Stimulated activated CD8-positive, alpha-beta memory T cell treated with anti-CD3 and anti-CD28 coated beads, Interleukin-4, amount 100 ng/mL, for 4 hours (primary cell): ENCODE measurements at places on chromosomes 16 and 17.

GRCh38 chr17:66849851-66850580, 15.1 kb downstream of the CACNG5 start:
- DNase-seq, result no peak

DNA sequence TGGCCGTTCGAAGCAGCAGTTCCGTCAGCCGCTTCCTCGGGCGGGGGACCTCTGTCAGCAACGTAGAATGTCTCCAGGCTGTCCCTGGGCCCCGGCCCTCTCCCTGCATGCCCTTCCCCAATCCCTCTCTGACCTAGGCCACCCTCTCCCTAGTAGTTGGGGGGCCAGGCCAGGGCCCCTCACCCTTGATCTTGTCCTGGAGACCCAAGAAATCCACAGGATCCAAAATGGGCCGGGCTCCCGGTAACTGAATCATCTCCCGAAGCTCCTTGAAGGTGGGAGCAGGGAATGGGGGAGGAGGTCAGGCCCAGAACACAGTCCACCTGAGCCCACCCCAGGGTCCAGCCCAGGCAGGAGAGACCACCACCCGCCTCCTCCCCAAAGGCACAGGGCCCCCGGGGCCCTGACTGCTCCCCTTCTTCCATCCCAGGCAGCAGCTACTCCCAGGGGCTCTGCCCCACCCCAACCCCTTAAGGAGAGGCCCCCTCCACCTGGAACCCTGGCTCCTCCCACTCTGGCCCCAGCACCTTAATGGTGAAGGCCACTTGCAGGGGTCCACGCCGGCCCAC, 4.7 kb upstream of the GRIN2C start:
- no peak for DNase-seq

DNA sequence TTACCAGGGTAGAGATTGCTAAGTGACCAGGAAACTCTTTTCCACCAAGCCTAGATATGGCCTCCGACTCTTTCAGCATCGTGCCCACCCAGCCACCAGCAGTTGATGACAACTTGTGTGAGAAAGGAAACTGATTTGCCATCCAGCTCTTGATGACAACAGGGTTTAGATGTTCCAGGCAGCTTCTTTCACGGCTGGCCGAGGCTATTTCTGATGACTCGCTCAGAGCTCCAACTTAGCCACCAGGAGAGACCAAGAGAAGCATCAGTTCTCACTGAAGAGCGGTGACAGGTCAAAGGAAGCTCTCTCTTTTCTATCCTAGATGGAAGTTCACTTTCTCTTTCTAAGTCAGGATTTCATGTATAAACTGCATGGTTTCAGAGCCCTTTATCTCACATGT, 61.2 kb downstream of the MPHOSPH6 start:
- no peak for DNase-seq

GRCh38 chr17:65018610-65019316, 37.8 kb downstream of the GNA13 start:
- DNase-seq, result no peak

DNA sequence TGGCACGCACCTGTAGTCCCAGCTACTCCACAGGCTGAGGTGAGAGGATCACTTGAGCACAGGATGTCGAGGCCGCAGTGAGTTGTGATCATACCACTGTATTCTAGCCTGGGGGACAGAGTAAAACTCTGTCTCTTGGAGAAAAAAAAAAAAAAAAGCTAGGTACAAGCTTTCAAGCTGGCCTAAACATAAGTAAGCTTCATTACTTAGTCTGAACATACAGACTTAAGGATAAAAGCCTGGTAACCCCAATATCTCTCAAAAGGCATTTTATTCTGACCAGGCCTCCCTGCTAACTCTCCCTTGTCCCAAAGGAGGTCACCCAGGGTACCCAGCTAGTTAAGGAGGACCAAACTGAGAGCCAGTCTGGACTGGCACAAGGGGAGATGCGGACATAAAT, 46.2 kb downstream of the TOM1L2 start:
- DNase-seq, result no peak

DNA sequence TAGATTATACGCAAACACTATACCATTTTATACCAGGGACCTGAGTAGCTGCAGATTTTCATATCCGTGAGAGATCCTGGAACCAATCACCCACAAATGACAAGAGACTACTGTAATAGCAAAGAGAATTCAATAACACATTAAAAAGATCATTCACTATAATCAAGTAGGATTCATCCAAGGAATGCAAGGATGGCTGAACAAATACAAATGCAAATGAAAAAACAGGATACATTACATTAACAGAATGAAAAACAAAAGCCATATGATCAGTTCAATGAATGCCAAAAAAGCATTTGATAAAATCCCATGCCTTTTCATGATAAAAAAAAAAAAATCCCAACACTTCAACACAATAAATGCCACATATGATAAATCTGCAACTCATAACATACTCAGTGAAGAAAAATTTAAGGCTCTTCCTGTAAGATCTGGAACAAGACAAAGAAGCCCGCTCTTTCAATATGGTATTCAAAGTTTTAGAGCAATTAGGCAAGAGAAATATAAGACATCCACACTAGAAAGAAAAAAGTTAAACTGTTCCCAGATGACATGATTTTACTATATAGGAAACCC, 29.0 kb downstream of the N4BP1 start:
- no peak for DNase-seq

DNA sequence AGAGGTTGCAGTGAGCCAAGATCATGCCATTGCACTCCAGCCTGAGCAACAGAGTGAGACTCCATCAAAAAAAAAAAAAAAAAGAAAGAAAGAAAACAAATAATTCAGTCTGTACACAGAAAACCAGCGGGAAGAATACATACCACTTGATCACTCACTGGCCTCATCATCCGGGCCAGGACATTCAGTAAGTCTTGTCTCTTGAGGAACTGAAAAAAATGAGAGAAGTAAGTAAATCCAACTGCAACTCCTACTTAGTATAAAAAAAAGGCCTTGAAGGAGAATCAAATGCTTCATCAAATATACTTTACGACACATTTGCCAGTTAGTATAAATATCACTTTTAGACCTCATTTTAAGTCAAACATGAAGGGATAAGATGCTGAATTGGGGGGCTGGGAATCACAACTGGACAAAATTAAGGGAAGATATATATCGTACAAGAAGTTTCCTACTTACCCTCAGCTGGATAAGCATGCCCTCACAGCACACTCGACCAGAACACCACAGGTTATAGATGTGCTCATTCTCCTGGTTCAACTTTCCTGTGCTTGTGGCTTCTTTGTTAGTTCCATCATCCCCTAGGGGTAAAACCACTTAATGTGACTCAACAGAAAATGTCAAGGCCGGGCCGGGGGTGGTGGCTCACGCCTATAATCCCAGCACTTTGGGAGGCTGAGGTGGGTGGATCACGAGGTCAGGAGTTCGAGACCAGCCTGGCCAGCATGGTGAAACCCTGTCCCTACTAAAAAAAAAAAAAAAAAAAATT, 12.4 kb downstream of the CCDC47 start:
- DNase-seq, result no peak

DNA sequence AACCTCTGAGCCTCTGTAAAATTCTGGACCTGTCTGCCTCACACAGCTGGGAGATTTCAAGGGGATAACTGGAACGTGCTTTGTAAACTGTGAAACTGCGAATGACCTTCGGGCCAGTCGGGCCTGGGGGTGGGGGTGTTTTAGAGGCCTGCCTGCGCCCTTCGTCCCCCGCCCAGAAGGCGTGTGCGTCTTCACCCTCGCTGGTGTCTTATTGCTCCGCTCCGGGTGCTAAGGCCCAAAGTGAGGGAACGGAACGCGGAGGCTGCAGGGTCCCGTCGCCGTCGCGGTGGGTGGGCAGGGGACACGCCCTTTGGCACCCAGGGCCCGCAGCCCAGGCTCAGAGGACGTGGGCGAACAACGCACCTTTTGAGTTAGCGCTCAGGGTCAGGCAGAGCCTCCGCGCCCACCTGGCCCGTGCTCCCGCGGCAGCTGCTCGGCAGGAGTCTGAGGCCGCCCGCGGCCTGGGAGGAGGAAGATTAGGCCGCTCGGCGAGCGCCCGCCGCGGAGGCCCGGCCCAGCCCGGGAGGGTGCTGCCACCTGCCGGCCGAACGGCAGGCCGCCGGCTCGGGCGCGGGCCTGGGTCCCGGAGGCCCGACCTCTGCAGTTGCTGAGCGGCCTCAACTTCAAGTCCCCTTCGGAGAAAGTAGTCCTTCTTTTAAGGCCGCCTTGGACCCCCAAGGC, 29.7 kb downstream of the DCAKD start:
- peak; percentile 25 for DNase-seq

DNA sequence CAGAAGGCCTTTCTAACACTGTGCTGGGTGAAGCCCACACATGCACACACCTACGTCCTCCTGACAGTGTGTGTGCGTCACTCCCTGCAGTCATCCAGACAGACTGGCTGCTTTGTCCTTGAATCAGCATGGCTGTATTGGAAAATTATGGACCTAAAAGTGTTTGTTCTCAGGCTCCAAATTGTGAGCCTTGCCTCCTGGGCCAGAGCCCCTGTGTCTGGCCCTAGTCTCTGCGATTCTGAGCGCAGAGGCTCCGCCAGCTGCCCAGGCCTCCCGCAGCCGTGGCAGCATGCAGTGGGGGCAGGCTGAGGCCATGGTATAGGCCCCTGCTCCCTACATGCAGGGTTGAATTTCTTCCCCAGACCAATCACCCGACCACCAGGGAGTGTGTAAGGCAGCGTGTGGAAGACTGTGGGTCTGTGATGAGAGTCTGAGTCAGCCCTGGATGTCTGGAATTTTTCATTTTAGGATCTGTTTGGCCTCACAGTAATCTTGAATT, 166.9 kb downstream of the LGALS9B start:
- no peak for DNase-seq

GRCh38 chr16:13052431-13052830, 151.0 kb downstream of the SHISA9 start:
- DNase-seq, result no peak

- DNase-seq, result no peak
Measured at GRCh38 chr16:58201163-58201562, 3.3 kb upstream of the CSNK2A2 start.

DNA sequence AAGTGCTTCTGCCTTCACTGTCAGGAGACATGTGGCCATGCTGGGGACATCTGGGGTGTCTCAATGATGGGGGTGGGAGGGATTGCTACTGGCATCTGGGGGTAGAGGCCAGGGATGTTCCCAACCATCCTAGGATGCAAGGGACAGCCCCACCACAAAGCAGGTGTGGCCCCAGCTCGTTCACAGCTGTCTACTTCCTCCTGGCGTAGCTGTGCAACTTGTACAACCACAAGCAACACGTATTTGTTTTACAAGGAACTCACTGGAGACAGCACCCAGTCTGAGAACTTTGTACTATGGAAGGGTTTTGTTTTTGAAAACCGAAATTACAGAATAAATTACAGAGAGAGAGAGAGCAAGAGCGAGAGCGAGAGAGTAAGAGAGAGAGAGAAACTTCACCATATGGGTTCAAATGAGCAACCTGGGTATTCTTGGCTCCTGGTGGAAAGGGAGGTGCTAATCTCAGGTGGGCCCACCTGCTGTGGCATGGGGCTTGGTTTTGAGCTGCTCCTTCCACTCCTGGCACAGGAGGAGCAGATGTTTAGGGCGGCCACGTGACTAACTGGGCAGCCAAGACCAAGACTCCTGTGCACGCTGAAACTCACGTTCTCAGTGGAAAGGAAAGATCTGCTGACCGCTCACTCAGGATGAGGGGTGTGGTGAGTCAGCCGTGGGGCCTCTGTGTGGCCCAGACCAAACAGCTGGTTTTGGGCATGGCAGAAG, 17.5 kb upstream of the TNFRSF13B start:
- no peak for DNase-seq

DNA sequence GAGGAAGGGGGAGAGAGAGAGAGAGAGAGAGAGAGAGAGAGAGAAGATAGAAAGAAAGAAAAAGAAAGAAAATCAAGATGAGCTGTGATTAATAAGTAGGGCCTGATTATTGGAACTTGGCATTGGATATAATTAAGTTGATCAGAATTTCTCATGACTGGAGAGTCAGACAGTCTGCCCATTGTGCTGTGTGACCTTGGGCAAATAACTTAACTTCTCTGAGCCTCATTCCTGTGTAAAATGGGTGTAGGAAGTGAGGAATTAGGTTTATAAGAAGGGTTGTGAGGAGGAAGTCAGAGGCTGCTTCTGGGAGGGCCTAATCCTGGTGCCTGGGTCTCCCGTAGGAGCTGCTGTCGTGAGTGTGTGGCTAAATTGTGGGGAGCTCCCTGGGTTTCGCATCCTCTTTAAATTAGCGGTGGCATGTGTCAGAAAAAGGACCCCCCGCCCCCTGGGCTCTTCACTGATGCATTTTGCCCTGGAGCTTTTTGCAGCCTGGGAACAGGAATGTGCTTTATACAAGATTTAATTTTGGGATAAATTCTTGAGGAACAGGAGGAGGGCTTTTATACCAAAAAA, 76.0 kb downstream of the CMIP start:
- no peak for DNase-seq

DNA sequence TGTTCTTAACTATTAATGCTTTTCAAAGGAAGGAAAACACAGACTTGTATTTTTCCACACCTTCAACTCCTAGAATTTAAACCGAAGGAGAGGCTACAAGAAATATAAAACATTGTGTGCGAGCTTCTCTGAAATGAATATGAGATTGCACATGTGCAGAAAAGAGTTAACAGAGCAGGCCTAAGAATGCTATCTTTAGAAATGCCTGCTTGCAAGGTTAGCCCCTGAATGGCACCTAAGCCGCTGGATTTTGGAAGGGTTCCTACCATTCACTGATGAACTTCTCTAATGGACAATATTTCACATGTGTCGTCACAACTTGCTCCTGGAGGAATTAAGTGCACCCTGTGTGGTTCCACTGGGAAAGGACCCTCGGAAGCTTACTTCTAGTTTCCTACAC, 69.3 kb downstream of the FBXL20 start:
- DNase-seq, result no peak

DNA sequence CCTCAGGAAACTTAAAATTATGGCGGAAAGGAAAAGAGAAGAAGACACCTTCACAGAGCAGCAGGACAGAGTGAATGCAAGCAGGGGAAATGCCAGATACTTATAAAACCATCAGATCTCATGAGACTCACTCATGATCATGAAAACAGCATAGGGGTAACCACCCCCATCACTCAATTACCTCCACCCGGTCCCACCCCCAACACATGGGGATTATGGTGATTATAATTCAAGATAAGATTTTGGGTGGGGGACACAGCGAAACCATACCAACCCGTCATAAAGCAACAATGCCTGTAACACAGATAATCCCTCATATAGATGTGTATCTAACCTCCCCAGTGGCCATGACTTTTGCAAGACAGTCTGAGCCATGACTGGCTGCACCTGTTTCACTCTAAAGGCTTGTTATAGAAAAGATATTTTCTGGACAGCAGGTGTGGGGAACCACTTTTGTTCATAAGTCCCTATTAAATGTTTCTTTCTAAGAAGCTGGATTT, 7.0 kb upstream of the GSDMA start:
- DNase-seq, result no peak

GRCh38 chr17:6524520-6524919, 31.8 kb downstream of the PITPNM3 start:
- no peak for DNase-seq

GRCh38 chr16:54912720-54913119, 17.9 kb upstream of the IRX5 start:
- no peak for DNase-seq

GRCh38 chr16:66264311-66265047, 102.0 kb upstream of the CDH5 start:
- no peak for DNase-seq
